NCI-H1417 (cell line): ENCODE measurements at places on chromosomes 6 and 20.

- no peak for DNase-seq
Measured at GRCh38 chr6:91358986-91359385, 772.1 kb upstream of the MAP3K7 start.

DNA sequence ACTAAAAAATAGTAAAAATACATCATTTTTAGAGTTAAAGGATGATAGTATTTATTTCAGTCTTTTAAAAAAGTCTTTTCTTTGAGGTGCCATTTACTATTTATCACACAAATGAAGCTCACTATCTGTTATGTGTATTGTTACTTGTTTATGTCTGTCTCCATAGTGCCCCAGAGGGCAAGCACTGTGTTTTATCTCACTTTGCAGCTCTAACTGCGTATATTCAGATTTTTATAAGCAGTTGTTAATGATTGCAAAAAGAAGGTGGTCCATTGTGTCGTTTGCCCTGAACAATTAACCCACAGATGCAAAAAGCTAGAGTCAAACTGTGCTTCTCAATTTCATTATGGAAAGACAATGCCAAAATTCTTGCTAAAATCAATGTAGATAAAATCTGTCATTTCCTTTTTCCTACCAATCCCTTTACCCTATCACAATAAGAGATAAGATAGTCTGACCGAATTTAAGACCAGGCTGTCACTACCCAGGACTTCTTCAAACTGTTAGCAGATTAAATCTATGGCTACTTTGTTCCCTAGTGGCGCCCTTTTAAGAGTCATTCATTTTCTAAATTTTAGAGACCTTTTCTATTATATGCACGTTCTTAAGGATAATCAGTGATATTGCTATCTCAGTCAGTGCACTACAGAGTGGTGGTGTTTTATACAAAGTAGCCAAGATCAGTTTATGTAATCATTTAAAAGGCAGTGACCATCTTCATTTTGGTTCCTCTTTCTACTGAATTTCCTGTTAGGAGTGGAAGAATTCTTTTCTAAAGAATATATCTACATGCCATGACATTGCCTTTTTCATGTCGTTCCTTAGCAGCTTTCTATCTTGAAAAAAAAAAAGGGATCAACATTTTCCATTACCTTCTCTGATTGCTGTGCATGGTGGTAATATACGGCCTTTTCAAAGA, 133.1 kb upstream of the PRDM1 start:
- DNase-seq = no peak

DNA sequence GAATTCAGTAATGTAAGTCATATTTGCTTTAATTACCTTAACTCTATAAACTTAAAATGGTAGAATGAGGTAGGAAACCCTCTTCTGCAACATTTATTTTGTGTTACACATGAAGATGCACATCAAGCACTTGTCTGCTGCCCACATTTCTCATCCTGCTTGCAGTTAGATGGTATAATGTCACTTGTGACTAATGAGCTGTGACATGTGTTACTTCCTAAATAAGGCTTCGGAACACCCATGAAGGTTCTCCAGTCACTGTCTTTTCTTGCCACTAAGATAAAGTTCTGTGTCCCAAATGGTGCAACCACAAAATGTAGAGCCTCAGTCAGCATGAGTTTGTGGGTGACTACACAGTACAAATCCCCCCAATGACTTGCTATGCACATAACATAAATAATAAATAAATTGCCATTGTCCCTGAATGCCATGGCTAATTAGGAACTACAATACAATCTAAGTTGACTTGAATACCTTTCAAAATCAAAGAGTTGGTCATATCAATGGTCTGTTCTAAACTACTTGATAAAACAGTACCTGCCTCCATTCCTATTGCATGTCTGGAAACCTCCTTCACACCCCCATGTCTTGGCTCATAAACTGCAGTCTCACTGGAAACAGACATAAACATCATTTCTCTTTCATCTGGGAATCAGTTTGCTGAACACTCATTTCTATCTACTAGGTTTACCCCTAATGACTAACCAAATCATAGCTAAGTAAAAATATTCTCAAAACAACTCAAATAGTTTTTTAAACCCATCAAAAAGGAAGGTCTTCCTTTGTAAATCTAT, 157.2 kb downstream of the PTPRK start:
- no peak for DNase-seq

- DNase-seq = no peak
Measured at GRCh38 chr20:63372971-63373885, 12.1 kb upstream of the CHRNA4 start.
